Glomerular endothelial cell (primary cell): ENCODE measurements at places on chromosomes 6 and 20.

GRCh38 chr6:71982389-71982788 is 96.0 kb downstream of the RIMS1 start:
- no peak for DNase-seq

- no peak for DNase-seq
These were observed 88.0 kb downstream of the SCML4 start for GRCh38 chr6:107735906-107736635.

DNA sequence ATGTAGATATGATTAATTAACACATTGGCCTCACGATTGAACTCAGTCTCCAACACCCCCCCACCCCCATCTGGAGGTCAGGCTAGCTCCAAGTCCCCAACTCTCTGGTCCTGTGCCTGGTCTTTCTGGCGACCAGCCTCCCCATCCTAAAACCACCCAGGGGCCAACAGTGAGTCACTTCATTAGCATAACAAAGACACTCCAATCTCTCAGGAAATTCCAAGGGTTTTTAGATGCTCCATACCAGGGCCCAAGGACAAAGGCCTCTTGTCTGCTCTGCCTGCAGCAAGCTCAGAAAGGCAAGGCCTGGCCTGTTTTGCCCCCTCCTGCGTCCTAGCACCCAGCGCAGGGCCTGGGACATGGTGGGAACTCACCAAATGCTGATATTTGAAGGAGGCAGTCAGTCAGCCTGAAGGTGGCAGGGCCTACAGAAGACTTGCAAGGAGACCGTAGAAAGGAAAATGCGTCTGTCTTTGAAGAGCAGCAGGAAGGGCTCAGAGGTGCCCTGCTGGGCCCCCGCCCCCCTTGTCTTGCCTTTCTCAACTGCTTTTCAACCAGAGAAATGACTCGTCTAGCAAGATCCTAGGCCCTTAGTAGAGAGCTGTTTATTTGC is 184.7 kb downstream of the CDH4 start:
- DNase-seq: no peak

GRCh38 chr6:169640351-169640852 is 61.4 kb downstream of the WDR27 start:
- no peak for DNase-seq

DNA sequence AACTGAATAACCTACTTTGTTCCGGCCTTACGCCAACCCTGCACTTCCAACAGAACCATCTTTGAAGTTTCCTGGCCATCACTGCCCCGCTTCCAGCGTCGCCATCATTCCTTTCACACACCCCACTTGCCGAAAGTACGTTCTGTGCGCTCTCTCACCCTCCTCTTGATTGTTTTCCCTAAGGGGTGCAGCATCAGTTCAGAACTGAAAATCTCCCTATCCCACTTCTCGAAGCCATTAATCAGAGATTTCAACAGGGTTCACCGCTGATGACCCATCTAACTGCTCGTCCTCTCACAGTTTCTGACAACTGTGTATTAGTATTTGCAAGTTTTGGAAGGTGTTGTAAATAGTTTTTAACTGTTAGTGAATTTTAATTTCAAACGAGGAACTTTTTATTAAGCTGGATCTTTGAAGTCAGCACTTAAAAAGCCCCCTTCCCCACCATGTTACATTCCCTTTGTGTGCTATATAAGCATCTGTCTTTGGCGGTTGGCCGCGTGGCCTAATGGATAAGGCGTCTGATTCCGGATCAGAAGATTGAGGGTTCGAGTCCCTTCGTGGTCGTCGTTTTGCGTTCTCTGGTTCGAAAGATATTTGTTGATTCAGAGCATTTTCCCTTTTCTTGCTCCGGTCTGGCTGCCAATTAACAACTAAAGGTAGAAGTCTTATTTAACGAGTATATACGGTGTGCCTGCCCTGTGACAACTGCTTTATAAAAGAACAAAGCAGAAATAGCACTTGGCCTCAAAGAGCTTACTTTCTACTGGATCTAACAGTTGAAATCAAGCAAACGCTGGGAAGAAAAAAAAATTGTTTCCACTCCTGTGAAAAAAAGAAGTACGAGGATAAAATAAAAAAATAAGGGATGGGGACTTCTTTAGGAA is 42.6 kb downstream of the TRIM27 start:
- no peak for DNase-seq

- no peak for DNase-seq
These were observed 19.9 kb upstream of the DSN1 start for GRCh38 chr20:36793294-36794115.

- no peak for DNase-seq
These were observed 26.0 kb downstream of the MYLIP start for GRCh38 chr6:16154904-16155303.

DNA sequence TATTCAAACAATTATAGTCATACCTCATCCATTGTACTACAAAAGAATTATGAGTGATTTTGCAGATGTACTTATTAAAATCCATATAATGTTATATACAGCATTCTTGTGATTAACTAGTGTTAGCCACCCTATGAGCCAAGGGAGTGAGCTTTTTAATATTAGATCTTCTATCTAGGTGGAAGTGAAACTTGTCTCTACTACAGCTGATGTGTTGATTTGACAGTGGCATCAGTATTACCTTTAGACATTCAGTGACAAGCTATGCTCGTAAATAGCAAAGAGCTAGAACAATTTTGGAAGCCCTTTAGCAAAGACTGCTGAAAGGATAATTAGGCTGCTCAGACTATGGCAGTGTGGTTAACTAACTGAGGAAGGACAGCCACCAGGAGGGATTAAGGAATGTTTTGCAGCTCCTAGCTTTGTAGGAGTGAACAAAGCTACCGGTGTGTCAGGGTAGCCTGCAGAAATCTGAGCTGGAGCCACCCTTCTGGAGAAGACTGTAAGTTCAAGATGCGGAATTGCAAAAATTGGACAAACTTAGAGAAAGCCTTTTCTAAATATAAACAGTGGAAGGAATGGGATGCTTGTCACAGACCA is 73.7 kb downstream of the AFG1L start:
- DNase-seq: no peak

DNA sequence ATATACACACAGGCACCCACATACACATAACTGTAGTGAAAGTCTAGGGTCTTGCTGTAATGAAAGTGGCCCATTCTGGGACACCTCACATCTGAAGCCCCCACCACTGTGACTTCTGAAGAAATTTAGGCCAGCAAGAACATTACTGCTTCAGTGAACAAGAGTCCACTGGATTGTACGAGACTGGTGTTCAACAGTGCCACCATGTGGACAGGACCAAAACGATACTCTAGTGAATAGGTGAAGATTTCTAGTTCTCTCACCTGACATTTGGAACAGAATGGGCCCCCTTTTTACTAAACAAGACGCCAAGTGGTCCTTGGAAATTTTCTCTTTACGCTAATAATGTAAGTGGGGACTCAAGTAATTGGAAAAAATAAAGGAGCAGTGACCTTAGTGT is 156.9 kb downstream of the MAFB start:
- no peak for DNase-seq

DNA sequence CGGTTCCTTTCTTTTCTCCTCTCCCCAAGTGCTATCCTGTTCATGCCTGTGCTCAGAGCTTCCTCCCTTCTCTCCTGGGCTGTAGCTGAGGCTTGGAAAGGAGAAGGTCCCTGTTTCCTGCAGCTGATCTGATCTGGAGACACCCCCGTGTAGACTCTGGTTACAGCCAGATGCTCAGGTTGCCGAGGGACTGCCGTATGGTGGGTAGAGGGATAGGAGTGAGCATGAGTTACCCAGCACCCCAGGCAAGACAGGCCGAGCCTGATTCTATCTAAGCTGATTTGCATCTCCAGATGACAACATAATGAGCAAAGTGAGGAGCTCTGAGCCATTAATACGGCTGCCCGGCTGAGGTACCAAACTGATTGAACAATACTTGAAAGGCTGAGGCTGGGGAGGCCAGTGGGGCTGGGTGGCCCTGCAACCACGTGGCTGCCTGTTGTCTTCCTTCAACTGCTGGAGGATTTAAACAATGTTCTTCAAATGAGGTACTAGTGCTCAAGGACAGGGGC is 91.8 kb downstream of the ASXL1 start:
- no peak for DNase-seq

DNA sequence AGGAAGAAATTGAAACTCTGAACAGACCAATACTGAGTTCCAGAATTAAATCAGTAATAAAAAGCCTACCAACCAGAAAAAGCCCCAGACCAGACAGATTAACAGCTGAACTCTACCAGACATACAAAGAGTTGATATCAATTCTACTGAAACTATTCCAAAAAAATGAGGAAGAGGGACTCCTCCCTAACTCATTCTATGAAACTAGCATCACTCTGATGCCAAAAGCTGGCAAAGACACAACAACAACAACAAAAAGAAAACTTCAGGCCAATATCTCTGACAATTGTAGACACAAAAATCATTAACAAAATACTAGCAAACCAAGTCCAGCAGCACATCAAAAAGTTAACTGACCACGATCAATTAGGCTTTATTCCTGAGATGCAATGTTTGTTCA is 246.0 kb upstream of the RUNX2 start:
- no peak for DNase-seq

- DNase-seq: no peak
These were observed 9.5 kb downstream of the NT5E start for GRCh38 chr6:85459224-85459901.

GRCh38 chr20:16747291-16747811 is 807 bp upstream of the OTOR start:
- no peak for DNase-seq

DNA sequence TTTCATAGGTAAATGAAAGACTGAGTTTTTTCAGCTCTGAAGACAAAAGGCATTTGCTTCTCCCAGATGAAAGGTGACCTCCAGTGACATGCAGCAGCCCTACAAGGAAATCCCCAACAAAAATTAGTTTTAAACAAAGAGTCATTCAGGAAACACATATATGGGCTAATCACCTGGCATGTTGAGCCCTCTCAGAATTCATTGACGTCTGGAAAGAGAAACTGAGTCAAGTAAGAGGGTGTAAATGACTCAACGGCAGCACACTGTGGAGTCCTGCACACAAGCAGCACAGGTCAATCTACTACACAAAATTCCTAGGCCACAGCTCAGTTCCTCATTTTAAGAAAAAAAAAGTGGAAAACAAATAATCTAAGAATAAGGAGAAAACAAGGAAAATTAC is 592.3 kb downstream of the EPHA7 start:
- DNase-seq: no peak

DNA sequence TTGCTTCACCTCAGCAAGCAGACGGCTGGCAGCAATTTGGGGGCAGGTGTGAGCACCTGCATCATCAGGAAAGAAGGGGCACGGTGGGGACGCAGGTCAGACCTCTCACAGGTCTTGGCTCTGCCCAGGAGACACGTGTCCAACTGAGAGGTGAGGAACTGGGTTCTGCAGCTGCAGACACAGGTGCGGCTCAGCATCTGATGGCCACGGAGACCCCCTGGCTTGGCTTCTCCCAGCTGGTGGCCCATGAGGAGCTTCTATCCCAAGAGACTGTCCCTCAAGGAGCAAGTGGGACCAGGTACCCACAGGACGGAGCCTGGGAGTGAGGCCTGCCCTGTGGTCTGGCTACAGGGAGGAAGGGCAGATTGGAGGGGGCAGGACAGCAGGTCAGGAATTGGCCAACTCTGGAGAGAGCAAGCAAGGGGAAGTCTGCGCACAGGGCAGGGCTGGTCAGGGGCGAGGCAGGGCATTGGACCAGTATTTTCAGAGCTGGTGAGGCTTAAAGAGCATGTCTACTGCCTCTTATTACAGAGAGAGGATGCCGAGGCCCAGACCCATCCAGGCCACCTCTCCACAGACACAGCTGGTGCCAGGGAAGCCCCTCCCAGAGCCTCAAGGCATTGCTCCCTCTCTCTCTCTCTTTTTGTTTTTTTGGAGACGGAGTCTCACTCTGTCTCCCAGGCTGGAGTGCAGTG is 4.2 kb downstream of the STMN3 start:
- no peak for DNase-seq

DNA sequence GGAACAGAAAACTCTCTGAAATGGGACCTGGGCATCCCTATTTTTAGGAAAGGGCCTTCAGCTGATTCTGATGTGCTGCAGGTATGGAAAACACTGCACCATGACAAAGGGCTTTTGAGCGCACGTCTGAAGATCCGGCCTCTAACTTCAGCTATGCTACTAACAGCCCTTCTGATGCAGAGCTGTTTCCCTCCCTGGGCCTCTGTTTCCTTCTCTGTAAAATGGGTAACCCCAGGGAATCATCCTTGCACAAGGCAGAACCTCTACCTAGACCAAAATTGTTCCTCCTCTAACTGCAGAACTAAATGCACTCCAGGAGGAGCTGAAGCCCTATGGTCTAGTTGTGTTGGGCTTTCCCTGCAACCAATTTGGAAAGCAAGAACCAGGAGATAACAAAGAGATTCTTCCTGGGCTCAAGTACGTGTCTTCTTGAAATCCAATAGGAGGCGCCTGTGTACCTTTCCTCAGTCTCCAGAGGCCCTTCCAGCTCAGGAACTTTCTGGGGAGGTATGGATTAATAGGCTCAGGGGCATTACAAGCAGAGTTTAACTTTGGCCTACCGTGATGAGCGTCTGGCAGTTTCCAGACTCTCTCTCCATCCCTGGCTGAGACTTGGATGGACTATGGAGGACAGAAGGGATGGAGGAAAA is 5.9 kb downstream of the GPX5 start:
- DNase-seq: no peak

GRCh38 chr20:13059398-13060136 is 50.8 kb downstream of the SPTLC3 start:
- DNase-seq: no peak

- DNase-seq: no peak
These were observed 36.1 kb downstream of the SERAC1 start for GRCh38 chr6:158131926-158132325.

GRCh38 chr6:110538416-110539160 is 62.2 kb upstream of the SLC22A16 start:
- DNase-seq: no peak

DNA sequence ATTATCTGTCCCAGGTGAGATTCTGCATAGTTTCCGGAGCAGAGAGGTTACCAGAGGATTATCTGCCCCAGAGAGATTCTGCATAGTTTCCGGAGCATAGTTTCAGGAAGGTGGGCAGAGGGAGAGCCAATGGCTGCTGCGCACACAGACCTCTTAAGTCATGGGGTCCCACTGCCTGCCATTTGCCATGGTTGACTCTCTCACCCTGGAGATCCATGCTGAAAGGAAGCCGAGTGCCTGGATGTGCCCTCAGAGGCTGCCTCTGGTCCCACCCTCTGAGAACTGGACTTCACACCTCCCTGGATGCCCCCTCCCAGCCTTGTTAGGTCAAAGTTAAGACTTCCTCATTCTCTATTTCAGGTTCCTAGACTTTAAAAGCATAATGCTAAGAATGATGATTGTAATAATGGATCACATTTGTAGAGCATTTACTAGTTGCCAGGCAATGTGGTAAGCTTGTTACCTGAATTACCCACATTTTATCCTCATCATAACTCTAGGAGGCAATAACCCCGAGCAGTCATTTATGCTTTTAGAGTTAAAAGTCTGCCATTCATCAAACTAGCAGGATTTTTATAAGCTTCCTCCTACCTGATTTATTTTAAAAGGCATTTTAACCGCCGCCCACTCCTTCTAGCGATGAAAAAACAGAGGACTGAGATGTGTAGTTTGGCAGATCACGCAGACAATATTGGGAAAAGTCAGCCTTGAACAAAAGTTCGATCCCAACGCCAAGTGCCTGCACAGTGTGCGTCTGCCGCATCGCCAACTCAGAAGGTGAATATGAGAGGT is 11.9 kb downstream of the SERPINB9 start:
- DNase-seq: no peak

GRCh38 chr6:169794317-169795055 is 43.1 kb downstream of the ERMARD start:
- DNase-seq: no peak

- peak; percentile 27 for DNase-seq
These were observed 27.6 kb upstream of the SRF start for GRCh38 chr6:43143235-43144128.
